ENCODE measurements at places on chromosomes 5 and 9. TPM values are rescaled to one million over a fixed set of nuclear protein-coding genes. Genes with fewer than 3 reads are reported as not detected.
A peak's percentile ranks its signal among the peaks of the same experiment; 100 is the strongest.

GRCh38 chr9:436482-436881, 221.8 kb downstream of the DOCK8 start:
- DNase-seq = no peak

DNA sequence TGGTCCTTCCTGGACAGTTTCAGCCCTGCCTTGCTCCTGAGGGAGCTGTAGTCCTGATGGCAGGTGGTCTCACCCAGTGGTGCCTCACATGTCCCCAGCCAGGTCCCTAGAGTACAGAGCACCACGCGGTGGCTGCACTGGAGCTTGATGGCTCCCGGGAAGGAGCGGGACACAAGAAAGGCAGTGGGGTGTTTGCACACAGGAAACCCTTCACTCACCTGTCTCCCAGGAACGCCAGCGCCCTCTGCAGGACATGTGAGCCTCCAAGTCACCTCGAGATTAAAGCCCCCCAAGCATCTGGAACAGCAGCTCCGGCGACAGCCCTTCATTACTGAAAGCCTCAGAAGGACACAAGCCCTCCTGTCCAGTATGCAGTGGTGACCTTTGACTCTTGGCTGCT, 19.9 kb upstream of the TMEM250 start:
- no peak for DNase-seq

- no peak for DNase-seq
Measured at GRCh38 chr9:127980060-127980705, 606 bp downstream of the EEIG1 start.

DNA sequence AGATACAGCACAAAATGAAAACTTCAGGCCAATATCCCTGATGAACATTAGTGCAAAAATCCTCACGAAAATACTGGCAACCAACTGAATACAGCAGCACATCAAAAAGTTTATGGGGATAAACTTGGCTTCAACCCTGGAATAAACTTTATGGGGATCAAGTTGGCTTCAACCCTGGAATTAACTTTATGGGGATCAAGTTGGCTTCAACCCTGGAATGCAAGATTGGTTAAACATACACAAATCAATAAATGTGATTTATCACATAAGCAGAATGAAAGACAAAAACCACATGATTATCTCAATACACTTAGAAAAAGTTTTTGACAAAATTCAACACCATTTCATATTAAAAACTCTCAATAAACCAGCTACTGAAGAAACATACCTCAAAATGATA, 213.7 kb upstream of the DMRTA1 start:
- no peak for DNase-seq

DNA sequence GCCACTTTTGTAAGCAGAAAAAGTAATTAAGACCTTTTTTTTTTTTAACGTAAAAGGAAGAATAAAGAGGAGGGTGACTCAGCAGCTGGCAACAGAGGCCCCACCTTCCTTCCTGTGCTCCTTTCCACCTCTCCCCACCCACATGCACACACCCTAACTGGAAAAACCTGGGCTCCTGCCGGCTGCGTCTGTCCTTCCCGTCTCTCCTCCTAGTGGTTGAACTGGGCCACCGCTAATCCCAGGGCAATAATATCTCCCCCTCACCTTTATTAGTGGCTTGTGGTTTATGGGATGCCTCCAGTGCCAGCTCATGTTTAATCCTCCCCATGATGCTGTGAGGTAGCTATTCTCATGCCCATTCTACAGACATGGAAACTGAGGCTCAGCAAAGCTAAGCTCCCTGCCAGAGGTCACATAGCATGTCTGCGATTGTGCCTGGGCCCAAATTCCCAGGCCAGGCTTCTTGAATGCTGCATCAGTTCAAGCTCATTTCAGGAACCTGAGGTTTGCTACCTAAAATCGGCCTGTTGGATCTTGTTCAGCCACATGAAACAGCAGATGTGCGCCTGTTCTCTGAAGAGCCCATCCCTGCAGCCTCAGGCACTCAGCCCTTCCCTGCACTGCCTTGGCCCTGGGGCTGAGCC, 60.9 kb upstream of the IL17B start:
- DNase-seq = no peak

DNA sequence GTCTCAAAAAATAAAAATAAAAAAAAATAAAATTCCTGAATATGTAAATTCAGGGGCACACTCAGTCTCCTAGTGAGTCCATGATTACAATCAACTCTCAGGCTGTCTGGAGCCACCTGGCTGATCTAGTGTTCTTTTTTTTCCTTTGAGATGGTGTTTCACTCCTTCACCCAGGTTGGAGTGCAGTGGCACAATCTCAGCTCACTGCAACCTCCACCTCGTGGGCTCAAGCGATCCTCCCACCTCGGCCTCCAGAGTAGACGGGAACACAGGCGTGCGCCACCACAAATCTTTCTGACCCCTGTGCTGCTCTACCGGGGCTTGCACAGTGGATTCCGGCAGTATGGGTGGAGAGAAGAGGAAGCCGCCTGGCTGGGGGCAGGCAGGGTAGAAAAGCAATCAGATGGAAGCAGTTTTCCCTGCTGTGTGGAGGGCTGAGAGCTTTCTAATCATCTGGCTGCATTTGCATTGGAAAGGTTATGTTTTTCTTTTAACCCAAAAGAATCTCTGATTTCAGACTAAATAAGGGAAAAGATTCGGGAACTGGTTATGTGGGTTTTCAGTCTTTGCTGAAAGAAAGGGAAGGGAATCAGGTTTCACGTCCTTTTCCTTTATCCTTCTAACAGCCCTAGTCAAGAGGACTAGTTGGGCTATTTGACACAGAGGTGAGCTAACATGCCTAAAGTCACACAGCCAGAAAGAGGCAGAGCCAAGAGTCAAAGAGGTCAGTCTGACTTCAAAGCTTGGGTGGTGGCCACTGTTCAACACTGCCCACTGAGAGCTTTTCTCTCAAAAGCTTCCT, 26.3 kb upstream of the CORO2A start:
- DNase-seq = no peak

DNA sequence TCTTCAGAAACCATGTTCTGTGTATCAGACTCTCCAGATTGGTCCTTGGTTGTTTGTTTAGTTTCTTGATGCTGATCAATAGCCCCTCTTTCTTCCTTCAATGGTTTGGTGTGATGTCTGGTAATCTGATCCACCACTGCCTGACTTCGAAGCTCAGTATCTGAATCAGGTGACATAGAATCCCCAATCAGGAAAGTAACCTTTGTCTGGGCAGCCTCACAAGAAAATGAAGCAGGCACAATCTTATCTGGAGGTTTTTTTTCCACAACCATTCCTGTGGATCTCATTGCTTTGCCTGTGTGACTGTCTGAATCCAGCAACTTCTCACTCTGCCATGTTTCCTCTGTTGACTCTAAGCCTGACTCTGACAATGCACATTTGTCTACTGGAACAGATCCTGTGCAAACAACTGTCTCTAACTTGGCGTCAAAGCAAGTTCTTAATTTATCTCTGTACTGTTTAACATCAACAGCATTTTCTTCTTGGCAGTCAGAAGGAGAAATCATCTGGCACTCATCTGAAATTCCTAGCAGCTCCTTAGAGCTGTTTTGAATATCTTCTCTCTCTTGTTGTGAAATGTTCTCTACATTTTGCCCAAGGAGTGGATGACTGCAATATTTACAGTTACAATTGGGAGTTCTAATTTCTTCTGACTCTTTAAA, 37.1 kb upstream of the RAPGEF6 start:
- DNase-seq = peak; percentile 8

GRCh38 chr9:131631306-131631705, 86.0 kb downstream of the PRRT1B start:
- no peak for DNase-seq

MVB12B gene
- 28.5 TPM for total RNA-seq

GRCh38 chr5:135211083-135211790, 177.2 kb upstream of the PITX1 start:
- no peak for DNase-seq

GRCh38 chr5:39469777-39470415, 45.1 kb upstream of the DAB2 start:
- no peak for DNase-seq

DNA sequence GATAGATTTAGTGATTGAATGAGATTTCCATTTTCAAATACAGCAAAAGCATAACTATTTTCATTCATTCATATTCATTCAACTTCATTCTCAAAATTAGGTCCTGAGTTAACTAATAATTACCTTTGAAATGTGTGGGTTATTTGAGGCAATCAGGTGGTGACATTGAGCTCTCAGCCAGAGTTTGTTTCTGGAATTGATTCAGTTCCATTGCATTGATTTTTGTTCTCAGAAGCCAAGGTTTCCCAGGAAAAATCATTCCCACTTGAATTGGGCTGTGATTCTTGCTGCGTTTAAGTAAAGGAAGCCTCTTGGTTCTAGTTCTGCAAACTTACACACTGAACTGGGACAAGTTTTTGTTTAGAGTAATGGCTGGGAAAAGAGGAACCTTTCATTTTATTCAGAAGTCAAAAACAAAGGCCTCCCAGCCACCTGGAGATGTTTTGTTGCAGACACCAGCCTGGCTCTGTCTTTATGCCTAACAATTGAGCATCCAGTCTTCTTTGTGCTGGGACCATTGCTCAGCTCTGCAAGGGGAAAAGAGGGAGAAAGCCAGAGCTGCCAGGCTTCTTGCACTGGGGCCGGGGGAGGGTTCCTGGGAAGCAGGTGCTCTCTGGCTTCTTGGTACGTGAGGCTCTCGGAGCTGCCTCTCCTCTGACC, 198.6 kb downstream of the TRIO start:
- DNase-seq = no peak

DMGDH gene
- total RNA-seq = 3.7 TPM

- DNase-seq = no peak
Measured at GRCh38 chr5:138103319-138103637, 19.4 kb downstream of the WNT8A start.

DNA sequence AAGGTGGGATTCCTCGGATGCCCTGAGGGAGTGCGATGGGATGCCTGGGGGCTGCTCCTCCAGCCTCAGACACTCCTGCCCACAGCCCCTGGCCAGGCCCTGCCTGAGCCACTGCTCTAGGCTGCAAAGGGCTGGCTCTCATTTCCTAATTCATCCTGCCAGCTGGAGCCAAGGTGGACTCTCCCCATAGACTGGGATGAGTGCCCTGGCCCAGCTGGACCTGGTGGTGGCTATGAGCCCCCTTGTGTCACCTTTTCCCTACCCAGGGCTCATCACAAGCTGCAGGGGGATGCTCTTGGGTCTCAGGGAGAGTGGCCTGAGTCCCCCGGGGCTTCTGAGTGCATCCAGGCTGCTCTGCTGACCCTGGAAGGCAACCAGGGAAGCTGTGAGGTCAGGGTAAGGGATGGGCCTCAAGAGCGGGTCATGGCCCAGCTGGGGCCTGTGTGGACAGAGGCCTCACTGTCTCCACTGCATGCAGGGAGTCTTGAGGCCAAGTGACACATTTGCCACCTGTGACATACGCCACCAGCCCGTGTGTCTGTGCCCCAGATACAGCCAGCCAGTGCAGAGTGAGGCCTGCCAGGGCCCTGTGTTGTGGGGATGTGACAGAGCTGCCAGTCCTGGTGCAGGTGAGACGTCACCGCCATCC, 102.7 kb upstream of the IER5L start:
- DNase-seq = no peak

GRCh38 chr5:9197881-9198260, 348.0 kb downstream of the SEMA5A start:
- DNase-seq = no peak

DNA sequence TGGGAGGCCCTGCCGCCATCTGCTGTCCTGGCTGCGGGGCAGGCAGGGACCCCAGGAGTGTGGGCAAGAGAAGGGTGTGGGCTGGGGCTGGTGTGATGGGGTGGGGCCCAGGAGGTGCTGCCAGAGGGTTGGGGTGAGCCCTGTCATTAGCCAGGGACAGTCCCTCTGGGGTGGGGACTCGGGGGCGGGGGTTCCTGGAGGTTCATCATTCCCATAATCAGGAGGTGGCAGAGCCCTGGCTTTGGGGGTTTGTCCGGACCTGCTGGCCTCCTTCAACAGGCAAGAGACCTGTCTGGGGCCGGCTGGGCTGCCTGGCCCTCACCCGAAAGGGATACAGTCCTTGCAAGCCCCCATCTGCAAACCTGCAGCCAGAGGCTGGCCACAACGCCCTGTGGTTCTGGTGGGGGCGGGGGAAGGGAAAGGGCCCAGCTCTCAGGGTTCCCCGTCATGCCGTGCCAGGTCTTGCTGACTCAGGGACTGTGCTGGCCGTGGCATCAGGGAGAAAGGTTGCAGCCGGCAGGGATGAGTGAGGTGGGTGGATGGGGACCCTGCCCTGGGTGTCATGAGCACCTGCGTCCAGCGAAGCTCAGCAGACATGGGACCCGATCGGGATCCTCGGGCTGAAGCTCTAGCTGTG, 65.2 kb downstream of the MRPL36 start:
- no peak for DNase-seq

GRCh38 chr5:151770383-151771258, 1.1 kb upstream of the G3BP1 start:
- peak; percentile 67 for DNase-seq

DNA sequence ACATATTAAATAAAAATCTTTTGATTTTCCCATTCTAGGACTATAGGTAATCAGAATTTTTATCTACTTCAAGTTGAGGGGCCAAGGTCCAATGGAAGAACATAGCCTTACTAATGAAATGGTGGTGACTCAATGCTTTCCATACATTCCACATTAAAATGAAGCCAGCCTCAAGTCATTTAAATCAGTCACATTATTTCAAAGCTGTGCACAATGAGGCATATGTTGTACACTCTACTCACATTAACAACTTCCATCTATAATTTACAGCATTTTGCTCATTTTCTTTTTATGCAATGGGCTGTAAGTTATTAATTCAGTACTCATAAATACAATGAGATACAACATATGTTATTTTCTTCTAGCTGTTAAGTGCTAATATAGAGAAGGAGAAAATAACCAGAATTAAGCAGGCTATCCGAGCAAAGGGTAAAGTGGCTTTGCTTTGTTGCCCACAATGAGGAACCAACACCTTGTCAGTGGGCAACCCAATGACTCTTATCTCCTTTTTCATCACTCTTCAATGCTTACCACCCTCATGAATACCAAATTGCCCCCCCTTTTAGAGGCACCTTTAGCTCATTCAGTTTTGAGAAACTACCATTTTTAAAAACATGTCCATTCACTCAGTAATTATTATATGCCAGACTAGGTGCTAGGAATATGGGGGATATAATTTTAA, 52.4 kb downstream of the TTLL11 start:
- DNase-seq = no peak

PTCH1 gene
- total RNA-seq = 8.2 TPM

DNA sequence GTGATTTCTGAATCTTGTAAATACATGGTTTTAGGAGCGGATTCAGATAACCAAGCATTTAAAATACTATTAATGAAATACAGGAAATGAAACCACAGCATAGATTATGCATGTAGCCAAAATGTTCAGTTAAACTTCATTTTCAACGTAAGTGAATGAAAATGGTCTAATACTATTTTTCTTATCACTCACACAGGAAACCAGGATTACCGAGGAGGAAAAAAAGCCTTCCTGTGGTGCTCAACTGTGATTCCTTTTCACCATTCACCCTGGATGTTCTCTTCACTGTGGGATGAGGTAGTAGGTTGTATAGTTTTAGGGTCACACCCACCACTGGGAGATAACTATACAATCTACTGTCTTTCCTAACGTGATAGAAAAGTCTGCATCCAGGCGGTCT, 83.4 kb upstream of the ZNF169 start:
- no peak for DNase-seq
